ENCODE measurements at places on chromosomes 4 and X.
A peak's percentile ranks its signal among the peaks of the same experiment; 100 is the strongest.

DNA sequence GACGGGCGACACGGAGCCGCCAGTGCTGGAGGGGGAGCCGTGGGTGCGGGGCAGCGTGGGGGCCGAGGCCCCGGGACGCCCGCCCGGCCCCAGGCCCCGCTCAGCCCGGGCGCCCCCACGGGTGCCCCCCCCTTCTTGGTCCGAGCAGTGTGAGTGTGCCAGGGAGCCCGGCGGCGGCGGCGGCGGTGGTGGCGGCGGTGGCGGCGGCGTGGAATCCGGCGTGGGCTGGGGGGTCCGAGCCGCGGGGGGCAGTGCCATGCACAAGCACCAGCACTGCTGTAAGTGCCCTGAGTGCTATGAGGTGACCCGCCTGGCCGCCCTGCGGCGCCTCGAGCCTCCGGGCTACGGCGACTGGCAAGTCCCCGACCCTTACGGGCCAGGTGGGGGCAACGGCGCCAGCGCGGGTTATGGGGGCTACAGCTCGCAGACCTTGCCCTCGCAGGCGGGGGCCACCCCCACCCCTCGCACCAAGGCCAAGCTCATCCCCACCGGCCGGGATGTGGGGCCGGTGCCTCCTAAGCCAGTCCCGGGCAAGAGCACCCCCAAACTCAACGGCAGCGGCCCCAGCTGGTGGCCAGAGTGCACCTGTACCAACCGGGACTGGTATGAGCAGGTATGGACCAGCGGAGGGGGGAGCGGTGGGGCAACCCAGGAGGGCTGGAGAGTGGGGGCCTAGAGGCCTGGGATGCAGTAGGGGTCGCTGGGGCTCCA is 466 bp downstream of the DLG3 start:
- DNase-seq: no peak

DNA sequence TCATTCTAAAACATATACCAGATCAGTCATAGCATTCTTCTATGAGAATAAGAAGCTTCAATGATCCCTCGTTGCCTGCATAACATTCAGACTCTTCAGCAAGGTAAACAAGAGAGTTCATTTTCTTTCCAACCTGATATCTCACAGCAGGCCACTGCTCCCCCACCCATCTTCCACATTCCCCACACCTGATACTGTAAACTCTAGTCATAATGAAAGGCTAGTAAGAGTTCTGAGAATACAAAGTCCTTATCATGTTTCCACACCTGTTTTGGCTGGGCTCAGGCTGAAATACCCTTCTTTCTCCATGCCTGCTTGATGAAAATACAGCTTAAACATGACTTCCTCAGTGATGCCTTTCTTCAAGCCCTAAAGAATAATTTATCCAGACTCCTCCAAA is 2.3 kb upstream of the AASDH start:
- no peak for DNase-seq

DNA sequence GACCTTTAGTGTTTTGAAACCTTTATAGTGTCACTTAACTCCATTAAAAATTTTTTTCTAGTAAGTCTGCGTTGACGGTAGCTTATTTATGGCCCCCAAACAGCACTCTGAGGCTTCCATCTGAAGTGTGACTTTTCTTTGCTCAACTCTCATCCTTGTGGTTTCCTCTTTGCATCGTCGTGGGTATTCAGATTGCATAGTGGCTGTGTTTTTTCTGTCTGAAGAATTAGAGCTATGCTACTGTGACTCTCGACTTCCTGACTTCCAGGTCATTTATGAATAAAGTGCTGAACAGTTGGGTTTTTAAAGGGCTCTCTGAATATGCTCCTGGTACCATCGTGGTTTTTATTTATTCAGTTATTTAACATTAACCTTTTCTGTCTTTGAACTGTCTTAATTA is 44.9 kb downstream of the JADE1 start:
- peak; percentile 53 for DNase-seq

- DNase-seq: no peak
Observed at GRCh38 chr4:158590824-158591223, 69.1 kb downstream of the RXFP1 start.

DNA sequence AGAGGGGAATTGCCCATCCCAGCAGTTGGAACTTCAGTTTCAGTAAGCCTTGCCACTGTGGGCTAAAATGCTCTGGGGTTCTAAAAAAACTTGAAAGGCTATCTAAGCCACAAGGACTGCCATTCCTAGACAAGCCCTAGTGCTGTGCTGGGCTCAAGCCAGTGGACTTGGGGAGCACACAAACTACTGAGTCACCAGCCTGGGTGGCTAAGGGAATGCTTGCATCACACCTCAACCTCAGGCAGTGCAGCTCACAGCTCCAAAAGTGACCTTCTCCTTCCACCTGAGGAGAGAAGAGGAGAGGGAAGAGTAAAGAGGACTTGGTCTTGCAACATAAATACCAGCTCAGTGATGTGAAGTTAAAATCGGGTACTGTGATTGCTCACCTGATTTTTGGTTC is 116.7 kb upstream of the GLRA2 start:
- DNase-seq: no peak

GRCh38 chr4:183940864-183941263 is 35.8 kb downstream of the STOX2 start:
- no peak for DNase-seq

GRCh38 chrX:113849408-113849807 is 734.5 kb upstream of the HTR2C start:
- no peak for DNase-seq

DNA sequence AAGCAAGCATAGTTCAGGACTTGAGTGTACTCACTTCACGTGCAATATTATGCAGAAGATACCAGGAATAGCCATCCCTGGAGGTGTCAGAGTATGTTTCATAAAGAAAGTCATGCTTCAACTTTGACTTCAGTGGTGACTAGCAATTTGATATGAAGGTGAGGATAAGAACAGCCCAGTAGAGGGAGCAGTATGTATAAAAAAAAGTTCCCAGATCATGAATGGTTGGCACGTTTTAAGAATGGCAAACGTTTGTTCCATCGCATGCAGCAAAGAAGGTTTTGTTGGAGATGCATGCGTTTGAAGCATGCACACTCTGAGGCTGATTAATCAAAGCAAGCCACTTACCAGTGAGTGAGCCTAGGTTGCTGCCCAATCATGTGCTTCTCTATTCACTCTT is 33.5 kb upstream of the SLITRK4 start:
- no peak for DNase-seq

DNA sequence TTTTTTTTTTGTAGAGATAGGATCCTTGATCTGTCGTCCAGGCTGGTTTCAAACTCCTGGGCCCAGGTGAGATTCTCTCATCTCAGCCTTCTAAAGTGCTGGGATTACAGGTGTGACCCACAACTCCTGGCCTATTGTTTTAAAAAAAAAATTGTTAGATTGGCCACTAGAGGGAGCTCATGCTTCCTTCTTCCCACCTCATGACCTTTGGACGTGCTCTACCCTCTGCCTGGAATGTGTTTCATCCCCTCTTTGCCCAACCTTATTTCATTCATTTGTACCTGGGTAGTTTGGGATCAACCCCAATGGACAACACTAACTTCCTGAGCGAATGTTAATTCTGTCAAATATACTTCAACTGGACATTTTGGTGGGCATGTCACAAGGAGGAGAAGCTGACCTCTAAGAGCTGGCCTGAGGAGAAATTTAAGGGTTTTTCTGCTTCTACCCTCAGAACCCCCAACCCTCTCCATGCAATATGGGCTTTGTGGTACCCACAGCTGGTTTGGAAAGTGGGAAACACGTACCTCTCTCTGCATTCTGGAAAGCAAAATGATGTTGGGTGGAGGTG is 6.4 kb downstream of the PPEF2 start:
- DNase-seq: no peak

DNA sequence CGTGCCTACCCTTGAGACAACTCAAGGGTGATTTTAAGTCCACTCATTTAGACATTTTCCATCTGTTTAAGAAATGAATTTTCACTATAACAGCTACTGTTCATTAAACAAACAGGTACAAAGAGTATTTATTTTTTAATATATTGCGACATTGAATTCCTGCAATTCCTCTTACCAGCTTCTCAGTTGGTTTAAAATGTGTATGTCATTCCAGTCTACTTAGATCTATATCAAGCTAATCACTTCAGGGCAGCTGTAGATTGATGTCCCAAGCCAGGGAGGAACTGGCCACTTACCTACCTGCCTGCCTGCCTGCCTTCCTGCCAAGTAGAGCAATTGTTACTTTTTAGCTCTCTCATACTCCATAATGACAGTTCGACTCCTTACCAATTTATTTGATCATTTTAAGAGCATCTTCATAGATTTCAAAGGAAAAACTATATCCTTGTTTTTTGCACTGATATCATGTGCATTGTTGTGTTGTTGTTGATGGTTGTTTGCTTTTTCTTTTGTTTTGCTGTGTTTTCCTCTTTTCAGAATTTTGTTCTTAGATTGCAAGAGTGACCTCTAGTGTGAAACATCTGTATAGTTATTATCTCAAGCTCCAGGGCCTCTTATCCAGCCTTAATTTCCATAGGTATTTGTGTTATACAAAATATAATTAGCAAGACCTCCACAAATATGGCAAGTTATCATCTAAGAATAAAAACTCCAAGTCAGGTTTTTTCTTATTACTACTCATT is 120.9 kb upstream of the NRK start:
- no peak for DNase-seq

GRCh38 chrX:70613295-70613694 is 168.7 kb downstream of the DLG3 start:
- DNase-seq: no peak

DNA sequence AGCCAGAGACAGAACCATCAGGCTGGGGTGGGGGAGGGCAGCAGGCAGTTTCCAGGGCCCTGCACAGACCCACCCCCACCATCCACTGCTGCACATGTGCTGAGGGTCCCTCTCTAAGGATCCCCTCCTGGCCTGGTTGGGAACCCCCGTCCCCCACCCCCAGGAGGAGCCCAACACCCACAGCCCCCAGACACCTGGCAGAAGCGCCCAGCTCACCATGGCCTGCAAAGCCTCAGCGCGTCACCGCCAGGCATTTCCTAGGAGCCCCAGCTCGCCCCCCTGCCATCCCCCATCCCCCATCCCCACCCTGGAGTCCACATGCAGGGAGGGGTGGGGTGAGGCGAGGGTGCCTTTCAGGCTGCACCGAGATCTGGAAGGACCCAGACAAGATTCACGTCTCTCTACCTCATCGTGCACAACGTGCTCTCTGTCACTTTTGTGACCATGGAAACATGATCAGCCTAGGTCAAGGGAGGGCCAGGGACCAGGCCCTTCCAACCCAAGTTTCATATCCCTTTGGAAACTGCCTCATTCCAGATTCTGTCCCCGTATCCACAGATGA is 9.3 kb downstream of the MXD4 start:
- peak; percentile 6 for DNase-seq

Data from central memory CD8-positive, alpha-beta T cell (primary cell).